GM13977 (cell line): ENCODE measurements at places on chromosomes 11 and 22.

GRCh38 chr11:68396516-68396915 lies 64.0 kb upstream of the PPP6R3 start:
- no peak for DNase-seq

- DNase-seq: no peak
Measured at GRCh38 chr11:132888226-132888625, 644.1 kb downstream of the OPCML start.

DNA sequence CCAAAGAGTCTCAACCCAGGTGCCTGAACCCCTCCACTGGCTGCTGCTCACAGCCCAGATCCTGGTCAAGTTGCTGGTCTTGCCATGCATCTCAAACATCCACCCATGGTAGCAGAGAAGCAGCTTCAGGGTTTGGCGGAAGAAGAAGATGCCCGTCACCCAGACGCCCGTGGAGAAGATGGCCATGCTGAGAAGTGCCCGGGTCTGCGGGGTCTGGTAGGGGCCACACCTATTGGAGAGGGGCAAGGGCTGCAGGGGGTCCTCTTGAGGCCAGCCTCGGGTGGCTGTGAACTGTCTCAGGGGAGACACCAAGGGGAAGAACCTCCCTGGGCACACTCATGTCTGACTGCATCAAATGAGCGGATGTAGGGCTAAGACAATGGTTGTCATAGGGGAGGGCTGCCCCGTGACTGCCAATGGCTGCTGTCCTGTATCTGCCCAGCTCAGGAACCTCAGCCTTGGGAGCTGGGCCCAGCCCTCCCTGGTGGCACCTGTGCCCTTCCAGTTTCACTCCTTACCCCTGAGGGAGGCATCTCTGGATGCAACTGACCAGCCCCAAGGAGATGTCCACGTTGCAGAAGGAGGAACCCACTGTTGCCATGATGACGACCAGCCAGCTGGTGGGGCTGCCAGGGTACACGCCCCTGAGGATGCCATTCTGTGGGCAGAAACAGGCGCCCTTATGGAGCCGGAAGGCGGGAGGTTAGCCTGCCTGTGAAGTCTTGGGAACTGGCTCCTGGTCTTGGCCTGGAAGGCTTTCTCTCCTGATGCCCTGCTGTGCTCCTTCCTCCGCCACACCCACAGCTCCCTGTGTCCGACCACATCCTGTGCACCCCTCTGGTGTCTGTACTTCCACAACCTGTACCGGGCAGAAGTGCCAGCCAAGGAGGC lies 1.2 kb downstream of the CPT1B start:
- no peak for DNase-seq

DNA sequence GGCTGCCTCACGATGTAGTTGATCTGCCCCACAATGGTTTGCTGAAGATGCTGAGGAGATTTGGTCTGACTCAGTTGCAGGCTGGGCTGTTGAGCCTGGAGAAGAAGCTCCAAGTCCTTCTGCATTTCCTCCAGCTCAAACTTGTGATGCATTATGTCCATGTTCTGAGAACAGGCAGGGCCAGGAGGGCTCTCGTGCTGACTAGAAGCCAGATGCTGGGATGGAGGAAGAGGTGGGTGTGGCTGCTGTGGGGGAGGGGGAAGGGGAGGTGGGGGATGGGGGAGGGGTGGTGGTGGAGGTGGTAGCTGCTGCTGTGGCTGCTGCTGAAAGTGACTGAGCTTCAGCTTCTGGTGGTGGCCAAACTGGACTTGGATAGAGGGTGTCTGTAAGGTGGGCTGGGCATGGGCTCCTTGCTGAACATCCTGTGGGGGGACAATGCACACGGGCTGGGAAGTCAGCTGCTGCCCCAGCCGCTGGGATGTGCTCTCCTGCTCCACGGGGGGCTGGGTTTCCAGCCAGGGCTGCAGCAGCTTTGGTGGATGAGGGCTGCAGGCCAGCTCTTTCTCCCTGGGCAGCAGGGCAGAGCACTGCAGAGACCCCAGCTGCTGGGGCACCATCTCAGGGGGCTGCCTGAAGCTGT lies 42.1 kb downstream of the TRIM66 start:
- DNase-seq: no peak

GRCh38 chr11:65307298-65308229 lies 7.1 kb upstream of the CDC42EP2 start:
- DNase-seq: no peak

DNA sequence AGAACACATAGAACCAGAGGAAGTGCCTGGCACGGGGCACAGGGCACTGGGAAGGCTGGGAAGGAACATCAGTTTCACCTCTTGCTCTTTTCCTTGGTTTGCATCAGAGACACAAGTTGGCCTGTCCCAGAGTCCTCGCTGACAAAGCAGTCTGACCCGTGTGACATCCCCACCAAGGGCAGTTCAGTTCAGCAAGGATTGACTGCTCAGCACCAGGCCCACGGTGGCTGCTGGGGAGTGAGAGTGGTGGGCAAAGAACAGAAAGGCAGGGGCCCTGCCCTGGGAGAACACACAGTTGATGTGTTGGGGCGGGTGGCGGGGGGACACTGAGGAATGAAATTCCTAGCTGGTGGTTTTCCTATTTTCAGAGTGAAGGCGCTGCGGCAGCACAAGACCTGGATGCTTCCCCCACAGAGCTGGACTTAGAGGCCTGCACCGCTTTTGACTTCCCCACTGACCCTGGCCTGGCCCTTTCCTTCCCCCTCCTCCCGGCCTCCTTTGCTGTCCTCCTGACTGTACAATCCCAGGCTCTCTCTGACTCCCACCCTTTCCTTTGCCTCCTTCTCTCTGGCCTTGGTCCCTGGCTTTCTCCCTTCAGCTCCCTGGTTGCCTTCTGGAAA lies 2.2 kb upstream of the TMPRSS13 start:
- DNase-seq: no peak

DNA sequence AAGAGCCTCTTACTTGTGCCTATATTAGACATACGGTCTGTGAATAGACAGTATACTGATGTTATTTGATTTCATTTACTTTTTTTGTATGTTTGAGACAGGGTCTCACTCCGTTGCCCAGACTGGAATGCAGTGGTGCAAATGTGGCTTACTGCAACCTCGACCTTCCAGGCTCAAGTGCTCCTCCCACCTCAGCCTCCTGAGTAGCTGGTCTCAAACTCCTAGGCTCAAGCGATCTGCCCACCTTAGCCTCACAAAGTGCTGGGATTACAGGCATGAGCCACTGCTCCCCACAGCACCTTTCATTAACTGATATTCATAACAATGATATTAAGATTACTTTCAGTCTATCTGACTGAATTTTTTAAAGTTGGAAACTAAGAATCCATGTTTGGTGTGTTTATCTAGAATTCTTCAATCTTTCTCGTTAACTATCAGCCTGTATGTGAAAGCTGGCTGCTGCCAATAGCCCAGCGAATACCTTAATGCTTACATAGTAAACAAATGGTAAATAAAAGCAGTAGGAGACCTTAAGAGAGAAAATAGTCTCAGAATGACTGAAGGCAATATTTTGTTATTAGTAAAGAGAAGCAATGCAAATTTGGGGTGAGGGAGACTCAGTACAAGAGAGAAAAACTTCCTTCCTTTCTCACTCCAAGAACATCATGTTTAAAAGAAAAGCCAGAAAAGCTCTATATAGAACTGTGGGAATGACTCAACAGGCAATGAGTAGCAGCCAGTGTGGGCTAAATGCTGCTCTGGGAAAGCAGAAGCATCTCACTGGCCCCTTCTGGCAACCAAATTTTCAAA lies 101.9 kb downstream of the MRTFA start:
- DNase-seq: no peak

DNA sequence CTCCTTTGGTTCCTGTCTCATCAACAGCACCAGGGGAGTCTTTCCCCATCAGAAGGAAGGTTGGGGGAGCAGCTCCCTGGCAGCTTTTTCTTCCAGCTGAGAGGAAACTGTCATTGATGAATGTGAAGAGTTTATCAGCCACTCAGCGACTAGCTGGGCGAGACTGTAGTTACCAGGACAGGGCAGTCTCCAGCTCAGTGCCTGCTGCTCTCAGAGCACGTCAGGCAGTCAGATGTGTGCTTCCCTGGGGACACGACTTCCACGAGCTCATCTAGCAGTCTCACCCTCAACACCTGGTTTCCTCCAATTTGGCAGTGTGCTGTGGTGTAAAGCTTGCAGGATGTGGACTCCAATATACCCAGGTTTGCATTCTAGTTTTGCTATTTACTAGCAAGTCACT lies 12.5 kb upstream of the C1QTNF4 start:
- DNase-seq: no peak

DNA sequence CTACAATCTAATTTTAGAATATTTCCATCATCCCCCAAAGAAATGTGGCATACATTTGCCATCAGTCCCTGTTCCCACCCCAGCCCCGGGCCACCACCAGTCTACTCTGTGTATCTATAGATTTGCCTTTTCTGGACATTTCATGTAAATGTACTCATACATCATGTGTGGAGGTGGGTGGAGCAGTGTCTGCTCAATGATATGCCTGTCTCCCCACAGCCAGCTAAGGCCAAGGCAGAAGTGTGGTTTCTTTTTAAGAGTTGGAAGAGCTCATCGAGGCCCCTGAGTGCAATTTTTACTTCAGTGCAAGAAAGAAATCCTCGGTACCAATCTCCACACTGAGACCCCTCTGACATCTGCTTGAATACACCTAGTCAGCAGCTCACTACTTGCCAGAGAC lies 80.5 kb downstream of the TP53I11 start:
- no peak for DNase-seq

DNA sequence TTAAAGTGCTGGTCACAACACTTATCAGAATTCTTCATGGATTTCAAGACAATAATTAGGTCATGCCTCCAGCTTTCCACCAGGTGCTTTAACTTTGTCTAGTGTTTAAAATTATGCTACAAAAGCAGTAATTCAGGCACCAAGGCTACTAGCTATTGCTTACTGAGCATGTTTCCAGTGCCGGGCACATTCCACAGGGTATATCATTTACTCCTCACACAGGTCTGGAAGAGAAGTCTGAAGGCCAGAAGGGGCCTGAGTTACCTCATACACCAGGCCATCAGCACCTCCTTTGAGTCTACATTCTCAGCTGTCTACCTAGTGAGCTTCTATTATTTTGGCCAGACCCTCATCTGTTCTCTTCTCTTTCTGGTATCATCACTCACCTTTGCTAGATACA lies 41.7 kb upstream of the LMO2 start:
- no peak for DNase-seq

- no peak for DNase-seq
Measured at GRCh38 chr22:50734343-50734771, 3.6 kb upstream of the ACR start.

- DNase-seq: peak; percentile 71
Measured at GRCh38 chr11:19660076-19660475, 52.6 kb upstream of the NAV2 start.

- DNase-seq: no peak
Measured at GRCh38 chr22:17379944-17380343, 10.7 kb downstream of the CECR2 start.

DNA sequence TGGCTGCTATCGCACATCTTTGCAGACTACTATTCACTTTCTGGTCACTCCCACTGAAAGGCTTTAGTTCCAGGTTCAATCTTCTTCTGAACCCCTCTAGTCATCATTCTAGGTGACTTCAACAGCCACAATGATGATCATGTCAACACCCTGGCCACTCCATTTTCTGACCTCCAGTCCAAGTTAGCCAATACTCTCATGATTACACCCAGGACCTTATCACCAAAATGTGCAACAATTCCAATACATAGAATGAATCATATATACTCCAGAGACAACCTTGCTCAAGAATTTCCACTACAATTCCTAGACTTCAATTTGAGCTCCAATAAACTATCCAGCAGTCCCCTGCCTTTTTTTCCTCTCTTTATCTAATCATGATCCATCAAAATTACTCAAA lies 70.7 kb downstream of the PAK1 start:
- DNase-seq: no peak

DNA sequence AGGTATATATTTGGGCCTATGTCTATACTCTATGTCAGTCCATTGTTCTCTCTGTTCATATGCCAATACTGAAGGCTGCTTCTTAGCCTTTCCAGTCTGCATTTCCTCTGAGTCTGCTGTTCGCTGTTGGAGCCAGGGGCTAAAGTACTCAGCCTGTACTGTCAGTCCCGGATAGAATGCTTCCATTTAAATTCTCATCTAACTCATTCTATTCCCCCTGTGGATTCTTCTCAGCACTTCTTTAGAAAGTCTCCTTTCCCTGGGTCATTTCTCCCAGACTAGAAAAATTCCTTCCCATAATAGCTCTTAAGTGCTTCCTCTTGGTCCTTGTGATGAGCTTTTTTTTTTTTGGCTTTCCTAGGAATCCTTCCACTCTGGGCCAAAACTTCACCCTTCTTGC lies 293.1 kb downstream of the KIRREL3 start:
- no peak for DNase-seq

DNA sequence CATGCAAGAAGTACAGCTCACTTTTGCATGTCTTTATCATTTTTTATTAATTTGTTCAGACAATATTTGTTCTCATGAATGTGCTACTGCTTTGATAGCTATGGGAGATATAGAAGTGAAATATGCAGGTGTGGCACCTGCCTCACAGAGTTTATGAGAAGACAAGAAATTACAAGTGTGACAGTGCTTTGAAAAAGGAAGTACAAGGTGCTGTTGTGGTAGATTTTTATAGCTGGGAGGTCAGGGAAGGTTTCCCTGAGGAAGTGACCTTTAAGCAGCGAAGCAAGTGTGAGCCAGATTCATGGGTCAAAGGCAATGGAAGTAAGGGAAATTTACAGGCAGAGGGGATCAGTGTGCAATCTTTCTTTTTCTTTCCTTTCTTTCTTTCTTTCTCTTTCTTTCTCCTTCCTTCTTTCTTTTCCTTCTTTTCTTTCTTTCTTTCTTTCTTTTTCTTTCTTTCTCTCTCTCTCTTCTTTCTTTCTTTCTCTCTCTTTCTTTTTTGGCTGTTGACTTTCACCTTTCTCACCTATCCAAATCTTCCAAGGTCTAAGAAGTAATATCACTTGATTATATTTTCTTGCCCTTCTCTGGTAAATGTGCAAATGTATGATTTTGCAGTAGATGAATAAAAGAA lies 6.4 kb upstream of the BMAL1 start:
- DNase-seq: no peak
